AML-193 (cell line): ENCODE measurements at places on chromosomes 4 and X.
A peak's percentile ranks its signal among the peaks of the same experiment; 100 is the strongest.

- DNase-seq = no peak
These were observed 56.0 kb downstream of the MED28 start for GRCh38 chr4:17670423-17670822.

DNA sequence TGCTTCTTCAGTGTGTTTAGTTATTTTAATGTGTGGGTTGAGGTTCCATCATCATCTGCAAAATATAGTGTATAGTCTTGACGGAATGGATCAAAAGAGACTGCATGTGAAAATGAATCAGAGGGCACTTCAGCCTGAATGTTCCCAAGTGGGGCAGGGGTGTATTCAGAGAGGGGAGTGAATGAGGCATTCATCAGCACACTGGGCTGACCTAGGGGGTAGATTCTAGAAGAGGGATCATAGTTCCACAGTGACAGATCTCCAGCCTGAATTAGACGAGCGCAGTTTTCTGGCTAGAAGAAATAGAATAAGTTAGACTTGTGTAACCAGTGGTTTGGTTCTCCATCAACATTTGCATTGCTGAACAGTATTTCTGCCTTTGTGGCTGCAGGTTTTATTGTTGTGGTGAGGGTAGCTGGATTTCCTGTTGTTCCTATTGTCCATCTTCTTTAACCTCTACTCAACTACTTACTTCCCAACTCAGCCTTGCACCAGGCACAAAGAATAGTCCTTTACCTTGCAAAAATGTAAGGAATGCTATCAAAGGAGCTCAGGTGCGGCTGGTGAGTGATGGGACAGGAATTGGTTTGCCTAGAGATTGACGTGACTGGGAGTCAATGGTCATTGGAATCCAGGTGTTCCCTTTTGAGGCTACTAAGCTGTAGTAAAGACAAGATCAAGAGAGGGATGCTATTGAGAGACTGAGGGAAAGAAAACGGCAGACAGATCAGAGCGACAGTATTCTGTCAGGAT is 50.9 kb downstream of the NAP1L5 start:
- DNase-seq = no peak

GRCh38 chr4:138034871-138035270 is 207.3 kb downstream of the SLC7A11 start:
- DNase-seq = no peak

DNA sequence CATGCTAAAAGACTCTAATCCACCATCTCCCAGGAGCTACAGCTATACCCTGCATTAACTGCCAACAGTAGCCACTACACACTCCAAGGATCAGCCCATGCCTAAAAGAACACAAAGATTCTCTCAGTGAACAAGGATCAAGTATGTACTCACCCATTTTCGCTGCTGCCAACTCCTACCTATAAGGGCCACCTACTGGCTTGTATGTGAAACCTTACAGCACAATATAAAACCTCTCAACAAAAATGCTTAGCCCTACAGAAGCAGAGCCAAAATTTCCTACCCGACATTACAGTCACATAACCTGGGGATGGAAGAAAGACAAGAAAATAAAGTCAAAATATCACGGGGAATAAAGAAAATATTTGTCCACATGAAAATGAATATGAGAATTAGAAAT is 562.8 kb upstream of the POU3F4 start:
- DNase-seq = no peak

- DNase-seq = no peak
These were observed 104.7 kb upstream of the MID1 start for GRCh38 chrX:10725071-10725470.

GRCh38 chrX:16023790-16024734 is 99.3 kb upstream of the GRPR start:
- DNase-seq = peak; percentile 6

DNA sequence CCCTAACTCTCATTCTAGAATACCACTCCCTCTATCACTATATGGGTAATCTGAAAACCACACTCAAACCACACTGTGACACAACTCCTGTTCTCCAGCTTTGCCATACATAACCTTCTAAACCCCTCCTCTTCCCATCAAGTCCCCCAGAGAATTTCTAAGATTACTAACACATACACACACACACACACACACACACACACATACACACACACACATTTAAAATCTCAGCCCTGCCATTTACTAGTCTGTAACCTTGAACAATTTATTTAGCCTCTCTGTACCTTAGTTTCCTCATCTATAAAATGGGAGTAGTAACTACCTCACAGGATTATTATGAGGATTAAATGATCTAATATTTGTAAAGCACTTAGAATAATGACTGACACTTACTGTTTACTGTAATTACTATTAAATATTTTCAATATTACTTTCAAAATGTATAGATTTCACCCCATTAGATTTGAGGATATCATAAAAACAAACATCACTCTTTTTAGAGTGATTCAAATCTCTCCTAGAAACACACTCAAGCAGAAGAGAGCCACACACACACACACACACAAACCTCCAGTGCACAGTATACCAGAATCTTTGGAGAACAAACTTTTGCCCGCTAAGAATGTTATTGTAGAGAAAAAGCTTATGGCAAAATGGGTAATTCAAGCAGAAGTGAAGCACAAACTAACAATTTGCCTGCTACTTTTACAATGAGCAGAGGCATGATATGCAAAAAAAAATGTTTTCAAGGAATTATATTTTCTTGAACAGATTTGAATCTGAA is 3.8 kb downstream of the ANKRD50 start:
- DNase-seq = no peak

DNA sequence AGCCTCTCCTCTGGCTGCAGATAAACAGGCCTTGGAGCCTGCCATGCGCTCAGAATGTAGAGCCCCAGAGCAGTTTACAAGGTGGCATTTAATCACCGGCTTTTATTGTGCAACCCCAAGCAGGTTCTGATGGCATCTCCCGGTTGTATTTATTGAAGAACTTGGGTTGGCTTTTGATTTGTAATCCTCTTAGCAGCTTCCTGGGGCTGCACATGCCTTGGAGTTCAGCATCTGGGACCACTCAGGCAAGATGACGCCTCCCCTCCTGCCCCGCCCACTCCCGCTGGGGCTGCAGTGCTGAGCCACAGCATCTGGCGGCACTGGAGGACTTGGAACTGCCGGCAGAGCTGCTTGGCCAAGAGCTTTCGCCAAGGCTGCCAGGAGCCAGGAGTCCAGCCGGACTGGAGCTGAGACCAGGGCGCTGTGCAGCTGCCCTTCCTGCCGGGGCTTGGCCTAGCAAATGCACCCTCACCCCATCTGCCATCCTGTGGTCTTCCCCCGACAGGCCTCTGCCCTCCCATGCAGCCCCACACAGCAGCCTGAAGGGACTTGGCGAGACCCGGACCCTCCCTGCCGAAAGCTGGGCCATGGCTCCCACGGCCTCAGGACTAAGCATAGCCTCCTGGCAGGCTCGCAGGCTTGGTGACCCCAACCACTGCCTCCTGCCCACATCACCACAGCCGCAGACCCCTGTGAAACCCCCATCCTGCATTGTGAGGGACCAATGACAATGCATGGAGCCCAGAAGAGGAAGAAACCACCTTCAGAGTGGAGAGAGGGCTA is 5.4 kb downstream of the HTRA3 start:
- DNase-seq = no peak

DNA sequence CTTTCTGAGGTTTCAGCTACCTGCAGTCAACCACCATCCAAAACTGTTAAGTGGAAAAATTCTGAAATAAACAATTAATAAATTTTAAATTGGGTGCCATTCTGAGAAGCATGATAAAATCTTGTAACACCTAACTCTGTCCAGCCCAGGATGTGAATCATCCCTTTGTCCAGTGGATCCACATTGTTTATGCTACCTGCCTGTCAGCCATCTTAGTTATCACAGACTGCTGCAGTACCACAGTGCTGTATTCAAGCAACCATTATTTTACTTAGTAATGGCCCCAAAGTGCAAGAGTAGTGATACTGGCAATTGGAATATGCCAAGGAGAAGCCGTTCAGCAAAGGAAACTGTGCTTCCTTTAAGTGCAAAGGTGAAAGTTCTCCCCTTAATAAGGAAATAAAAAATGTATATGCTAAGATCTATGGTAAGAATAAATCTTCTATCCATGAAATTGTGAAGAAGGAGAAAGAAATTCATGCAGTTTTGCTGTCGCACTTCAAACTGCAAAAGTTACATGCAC is 20.6 kb downstream of the CAMK2D start:
- DNase-seq = no peak

GRCh38 chrX:103747163-103747562 is 29.5 kb upstream of the PLP1 start:
- no peak for DNase-seq

- DNase-seq = no peak
These were observed 126.5 kb downstream of the GASK1B start for GRCh38 chr4:158046345-158046744.

DNA sequence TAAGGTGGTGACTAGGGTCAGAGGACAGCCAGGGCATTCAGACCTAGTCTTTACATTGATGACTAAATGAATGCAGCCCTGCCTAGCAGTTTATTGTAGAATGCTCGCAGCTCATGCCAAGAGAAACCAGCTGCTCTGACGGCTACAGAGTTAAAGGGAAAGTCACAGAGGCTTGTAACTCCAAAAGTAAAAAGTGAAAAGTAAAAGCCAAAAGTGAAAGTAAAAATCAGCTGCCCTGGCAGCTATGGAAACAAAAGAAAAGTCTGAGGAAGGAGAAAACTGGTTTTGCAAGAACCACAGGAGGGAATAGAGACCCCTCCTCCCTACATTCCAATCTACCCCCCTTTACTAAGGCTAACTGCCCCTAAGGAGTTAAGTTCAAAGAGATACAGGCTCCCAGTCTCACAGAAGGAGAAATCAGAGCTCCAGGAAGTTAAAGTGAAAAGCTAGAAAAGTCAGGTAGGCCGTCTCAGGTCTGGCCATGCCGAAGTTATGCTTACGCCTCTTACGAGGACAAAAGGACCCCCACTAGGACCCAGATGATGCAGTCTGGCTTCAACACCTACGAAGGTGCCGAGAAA is 6.0 kb downstream of the GAGE10 start:
- DNase-seq = no peak

- no peak for DNase-seq
These were observed 18.5 kb downstream of the NELFA start for GRCh38 chr4:1990348-1990645.
